Central memory CD8-positive, alpha-beta T cell (primary cell): ENCODE measurements at places on chromosomes 7 and 10.

- DNase-seq, result no peak
Measured at GRCh38 chr10:79940431-79940830, 8.5 kb downstream of the SFTPD start.

DNA sequence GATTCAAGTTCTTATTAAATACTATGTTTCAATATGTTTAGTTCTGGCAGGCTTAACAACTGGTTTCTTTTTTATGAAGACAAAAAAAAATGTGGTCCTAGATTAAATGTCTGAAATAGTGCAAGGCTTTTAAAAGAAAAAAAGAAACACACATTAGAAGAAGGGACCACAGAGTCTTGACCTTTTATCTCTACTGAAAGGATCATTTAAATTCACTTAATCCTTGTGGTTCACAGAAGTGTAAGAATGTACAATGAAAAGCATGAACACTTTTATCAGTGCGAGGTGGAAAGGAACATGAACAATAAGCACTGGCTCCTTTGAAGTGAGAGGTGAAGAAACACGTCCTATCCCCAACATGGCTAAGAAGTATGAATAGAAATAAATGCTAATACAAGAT, 765.1 kb downstream of the MAGI2 start:
- no peak for DNase-seq

DNA sequence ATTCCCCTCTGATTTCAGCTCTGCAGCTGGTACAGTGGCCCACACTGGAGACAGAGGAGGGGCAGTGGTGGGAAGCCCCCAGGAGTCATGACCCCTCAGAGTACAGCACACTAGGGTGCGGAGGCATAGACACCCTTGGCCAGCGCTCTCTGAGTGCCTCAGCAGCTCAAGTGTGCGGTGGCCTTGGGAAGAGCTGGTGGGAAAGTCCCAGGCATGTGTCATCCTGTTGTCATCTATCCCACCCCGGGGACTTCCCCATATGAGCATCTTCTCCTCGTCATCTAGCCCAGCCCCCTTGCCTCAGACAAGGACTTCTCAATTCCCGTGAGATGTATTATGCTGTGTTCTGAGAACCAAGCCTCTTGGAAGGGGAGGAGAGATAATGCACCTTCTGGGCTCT, 15.6 kb upstream of the PPIF start:
- DNase-seq, result peak; percentile 46

DNA sequence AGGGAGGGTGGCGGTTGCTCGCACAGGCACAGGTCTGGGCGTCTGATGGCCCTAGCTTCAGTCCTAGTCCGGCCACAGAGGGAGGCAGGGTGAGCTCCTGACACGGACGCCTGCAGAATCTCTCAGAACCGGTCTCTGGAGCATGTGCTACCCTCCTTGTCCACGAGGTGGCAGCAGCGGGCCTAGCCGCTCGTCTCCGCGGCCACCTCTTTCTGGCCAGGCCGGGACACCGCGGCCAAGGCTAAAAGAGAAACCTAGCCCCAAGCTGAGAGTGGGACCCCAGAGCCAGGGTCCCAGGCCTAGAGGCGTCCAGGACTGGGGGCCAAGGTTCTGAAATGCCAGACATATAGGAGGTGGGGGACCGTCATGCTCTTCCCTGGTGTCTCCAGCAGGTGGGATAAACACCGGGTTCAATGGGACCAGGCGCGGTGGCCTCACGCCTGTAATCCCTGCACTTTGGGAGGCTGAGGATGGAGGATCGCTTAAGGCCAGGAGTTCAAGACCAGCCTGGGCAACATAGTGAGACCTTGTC, 3.2 kb upstream of the LAT2 start:
- DNase-seq, result peak; percentile 85

DNA sequence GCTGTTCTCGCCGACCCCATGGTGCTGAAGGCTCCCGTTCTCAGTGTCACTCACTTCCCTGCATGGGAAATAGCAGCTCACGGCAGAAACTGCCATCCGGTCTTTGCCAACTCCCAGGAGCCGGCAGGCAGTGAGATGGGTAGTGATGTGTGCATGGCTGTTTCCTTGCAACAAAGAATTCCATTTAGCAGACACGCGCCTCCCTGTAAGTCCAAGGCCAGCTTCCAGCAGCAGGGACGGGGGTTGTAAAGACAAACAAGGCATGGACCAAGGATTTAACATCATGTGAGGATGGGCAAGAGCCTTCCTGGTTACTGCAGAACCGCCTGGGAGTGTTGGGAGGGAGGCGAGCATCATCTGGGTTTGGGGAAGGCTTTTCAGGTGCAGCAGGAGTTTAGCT, 273.1 kb downstream of the GLRX3 start:
- no peak for DNase-seq

GRCh38 chr7:1985042-1985441, 247.7 kb downstream of the MAD1L1 start:
- no peak for DNase-seq

GRCh38 chr10:43064331-43065075, 12.4 kb upstream of the RET start:
- DNase-seq, result no peak

GRCh38 chr10:114220281-114220680, 18.8 kb upstream of the VWA2 start:
- no peak for DNase-seq

DNA sequence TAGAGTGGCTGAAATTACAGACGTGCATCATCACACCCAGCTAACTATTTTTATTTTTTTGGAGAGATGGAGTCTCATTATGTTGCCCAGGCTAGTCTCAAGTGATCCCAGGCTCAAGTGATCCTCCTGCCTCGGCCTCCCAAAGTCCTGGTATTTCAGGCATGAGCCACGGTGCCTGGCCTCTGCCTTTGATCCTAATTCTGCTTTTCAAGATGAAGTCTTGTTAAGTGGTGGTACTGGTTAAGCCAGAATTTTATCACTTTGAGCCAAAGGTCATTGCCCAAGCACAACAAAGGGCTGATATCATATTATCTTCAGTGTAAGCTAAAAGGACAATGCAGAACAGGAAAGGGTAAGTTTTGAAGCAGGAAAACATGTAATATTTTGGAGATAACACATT, 64.2 kb downstream of the MYOF start:
- DNase-seq, result no peak

DNA sequence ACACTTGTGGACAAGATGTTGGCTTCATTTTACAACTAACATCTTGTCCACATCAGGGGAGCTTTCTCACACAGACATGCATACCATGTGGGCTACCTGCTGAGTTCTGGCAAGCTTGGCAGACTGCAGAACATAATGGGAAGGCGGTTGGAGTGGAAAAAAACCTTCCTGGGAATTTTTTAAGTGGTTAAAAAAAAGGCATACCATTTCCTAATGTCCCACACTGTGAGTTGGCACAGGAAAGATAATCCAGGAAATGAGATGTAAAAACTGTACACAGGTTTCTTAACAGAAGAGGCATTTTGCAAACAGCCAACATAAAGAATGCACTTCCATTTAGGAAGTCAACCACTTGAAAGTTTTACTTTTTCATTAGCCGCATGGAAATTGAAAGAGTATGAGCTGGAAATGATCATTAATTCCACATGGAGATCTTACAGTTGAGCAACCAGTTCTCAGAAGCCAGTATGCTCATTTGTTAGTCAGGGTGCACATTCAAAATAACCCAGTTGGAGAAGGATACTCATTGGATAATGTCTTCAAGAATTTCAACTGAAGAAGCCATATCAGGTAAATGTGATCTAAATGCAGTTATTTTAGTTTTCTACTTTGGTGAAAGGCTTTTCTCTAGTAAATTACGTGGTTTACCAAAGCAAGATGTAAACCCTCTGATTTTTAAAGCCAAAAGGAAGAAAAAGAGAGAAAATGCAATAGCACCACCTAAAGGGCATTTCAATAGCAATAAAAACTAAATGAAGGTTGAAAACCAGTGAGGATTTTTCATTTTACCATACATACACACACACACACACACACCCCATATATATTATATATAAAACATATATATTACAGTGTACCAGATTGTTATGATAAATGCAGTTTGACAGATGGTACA, 194.0 kb downstream of the TAX1BP1 start:
- no peak for DNase-seq

DNA sequence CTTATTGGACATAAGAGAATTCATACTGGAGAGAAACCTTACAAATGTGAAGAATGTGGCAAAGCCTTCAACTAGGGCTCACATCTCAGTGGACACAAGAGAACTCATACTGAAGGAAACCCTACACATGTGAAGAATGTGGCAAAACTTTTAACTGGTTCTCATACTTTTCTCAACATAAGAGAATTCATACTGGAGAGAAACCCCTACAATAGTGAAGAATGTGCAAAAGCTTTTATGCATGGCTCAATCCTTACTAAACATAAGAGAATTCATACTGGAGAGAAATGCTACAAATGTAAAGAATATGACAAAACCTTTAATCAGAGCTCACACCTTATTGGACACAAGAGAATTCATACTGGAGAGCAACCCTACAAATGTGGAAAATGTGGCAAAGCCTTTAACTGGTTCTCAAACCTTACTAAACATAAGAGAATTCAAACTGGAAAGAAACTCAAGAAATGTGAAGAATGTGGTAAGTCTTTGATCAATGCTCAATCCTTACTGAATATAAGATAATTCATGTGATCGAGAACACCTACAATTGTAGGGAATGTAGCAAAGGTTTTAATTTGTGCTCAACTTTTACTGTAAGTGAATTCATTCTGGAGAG, 121.8 kb upstream of the ZNF722 start:
- DNase-seq, result no peak

- no peak for DNase-seq
Measured at GRCh38 chr7:26278770-26279169, 12.9 kb upstream of the SNX10 start.

DNA sequence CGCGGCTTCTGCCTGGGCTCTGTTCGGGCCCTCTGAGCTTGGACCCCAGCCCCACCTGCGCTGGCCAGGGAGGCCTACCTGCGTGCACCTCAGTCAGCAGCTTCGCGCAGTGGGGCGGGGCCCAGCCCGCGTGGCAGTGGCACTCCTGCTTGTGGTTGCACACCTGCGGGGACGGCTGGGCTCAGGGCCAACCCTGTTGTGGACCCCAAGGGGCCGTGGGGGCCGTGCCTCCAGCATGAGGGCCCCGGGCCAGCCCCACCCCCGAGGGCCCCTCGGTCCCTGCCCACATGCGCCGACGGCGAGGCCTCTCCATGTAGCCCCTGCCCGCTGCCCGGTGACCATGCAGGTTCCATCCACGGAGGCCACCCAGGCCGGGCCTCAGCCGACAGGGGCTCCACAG, 7.3 kb downstream of the ADAM8 start:
- no peak for DNase-seq

GRCh38 chr10:106175760-106176377, 988.6 kb downstream of the SORCS1 start:
- no peak for DNase-seq

- no peak for DNase-seq
Measured at GRCh38 chr7:126210707-126211106, 1042.0 kb downstream of the GRM8 start.

- DNase-seq, result no peak
Measured at GRCh38 chr10:67297637-67298181, 371.9 kb downstream of the LRRTM3 start.
